ENCODE measurements at places on chromosomes 7 and 10.

DNA sequence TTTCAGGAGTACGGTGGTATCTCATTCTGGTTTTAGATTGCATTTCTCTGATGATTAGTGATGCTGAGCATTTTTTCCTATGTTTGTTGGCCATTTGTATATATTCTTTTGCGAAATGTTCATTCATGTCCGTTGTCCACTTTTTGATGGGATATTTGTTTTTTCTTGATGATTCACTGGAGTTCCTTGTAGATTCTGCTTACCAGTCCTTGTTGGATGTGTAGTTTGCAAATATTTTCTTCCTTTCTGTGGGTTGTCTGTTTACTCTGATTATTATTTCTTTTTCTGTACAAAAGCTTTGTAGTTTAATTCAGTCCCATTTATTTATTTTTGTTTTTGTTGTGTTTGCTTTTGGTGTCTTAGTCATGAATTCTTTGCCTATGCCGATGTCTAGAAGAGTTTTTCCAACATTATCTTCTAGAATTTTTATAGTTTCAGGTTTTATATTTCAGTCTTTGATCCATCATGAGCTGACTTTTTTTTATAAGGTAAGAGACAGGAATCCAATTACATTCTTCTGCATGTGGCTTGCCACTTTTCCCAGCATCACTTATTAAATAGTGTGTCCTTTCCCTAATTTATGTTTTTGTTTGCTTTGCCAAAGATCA is 320.5 kb downstream of the MAGI2 start:
- DNase-seq = no peak

DNA sequence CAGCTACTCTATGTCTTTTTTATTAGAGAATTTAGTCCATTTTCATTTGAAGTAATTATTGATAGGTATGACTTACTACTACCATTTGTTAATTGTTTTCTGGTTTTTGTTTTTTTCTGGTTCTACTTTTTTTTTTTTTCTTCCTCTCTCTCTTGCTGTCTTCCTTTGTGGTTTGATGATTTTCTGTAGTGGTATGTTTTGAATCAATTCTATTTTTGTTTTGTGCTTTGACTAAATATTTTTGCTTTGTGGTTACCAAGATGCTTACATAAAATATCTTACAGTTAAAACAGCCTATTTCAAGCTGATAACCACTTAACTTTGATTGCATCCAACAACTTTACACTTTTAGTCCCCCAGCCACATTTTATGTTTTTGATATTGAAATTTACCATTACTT is 3.3 kb upstream of the OR2F2 start:
- DNase-seq = no peak

DNA sequence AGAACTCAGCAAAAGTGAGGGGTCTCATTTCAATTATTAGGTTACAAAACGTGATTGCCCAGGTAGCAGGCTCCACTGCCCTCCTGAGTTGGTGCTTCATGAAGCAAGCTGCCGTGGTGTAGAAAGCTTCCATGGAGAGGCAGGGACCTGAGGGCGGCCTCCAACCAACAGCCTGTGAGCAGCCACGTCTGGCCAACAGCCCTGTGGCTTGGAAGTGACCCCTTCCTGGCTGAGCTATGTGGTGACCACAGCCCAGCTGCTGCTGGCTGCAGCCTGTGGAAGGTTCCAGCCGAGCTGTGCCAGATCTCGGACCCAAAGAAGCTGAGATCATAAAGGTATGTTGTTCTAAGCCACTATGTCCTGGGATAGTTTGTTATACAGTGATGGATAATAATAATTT is 122.5 kb upstream of the KLF6 start:
- no peak for DNase-seq

DNA sequence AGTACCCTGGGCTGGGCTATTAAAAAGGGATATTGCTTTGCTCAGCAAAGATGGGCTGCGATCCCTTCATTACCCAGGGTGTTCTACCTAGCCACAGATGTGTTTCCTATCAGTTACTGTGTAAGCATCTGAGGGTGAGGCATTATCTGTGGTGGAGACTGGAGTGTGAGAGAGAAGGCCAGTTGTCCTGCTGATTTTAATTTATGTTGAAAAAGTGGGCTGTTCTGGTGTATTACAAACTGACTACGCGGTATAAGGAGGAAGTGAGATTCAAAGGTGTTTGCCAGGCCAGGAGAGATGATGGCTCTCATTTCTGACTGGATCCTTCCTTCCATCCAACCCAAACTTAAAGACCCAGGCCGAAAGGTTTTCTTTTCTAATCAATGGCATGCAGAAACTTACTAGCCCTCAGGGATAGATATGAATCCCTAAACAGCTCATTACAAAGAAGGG is 7.6 kb downstream of the TCF7L2 start:
- DNase-seq = no peak

- no peak for DNase-seq
Observed at GRCh38 chr7:27955596-27955995, 215.6 kb downstream of the TAX1BP1 start.

All from activated naive CD4-positive, alpha-beta T cell (primary cell).